ENCODE measurements at places on chromosomes 6 and 20.

DNA sequence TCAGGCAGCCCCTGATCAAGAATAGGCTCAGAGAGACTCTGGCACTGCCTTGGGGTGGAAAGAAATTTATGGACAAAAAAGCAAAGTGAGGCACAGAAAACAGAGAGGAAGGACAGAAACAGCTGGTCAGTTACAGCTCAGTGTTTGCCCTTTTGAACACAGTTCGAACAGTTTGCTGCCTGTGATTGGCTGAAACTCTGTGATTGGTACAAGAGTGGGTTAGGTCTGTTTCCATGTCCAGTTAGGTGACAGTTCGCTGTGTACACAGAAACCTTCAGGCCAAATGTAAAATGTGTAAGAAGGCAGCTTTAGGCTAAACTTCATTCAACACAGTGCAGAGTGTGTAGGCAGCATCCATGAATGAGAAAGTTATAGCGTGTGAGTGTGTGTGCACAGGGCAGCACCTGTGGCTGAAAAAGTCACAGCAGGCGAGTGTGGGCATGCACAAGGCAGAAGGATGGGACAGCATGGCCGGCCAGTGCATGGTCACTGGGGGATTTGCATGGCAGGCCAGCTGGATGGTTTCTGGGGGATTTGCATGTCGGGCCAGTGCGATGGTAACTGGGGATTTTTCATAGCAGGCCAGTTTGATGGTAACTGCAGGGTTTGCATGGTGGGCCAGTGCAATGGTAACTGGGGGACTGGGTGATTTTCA, 75.4 kb upstream of the FRMD1 start:
- DNase-seq = no peak

- DNase-seq = peak; percentile 6
Measured at GRCh38 chr6:155380666-155381332, 66.5 kb upstream of the TFB1M start.

DNA sequence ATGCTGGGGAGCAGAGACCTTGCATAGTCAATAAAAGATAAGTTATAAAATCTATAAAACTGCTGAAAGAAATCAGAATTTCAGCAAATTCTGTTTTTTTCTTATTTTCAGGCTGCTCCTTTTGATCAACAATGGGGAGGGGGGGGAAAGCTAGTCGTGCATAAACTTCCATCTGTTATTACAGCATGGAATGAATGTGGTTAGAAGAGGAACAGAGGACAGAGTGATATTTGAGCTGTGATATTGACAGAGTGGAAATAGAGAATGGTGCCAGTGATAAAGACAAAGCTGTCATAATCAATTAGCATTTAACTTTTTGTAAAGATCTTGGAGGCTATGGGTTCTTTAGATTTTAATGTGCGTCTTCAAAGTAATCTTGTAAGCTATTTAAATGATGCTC, 43.4 kb upstream of the QKI start:
- DNase-seq = no peak

GRCh38 chr6:24614043-24614420, 32.0 kb downstream of the KIAA0319 start:
- no peak for DNase-seq
